Activated T-helper 2 cell treated with anti-CD3 and anti-CD28 coated beads, Interferon-gamma antibody, Interleukin-2, Interleukin-4, amounts not matched to agents 10 μg/mL and 5 μg/mL and 100 μg/mL, durations not matched to agents 14 hours and 24 hours and 36 hours (primary cell): ENCODE measurements at places on chromosomes 2 and 18. TPM values are rescaled to one million over a fixed set of nuclear protein-coding genes. Genes with fewer than 3 reads are reported as not detected.

SIX3 gene
- total RNA-seq = 0.25 and 0.34 TPM in 2 replicates

DNA sequence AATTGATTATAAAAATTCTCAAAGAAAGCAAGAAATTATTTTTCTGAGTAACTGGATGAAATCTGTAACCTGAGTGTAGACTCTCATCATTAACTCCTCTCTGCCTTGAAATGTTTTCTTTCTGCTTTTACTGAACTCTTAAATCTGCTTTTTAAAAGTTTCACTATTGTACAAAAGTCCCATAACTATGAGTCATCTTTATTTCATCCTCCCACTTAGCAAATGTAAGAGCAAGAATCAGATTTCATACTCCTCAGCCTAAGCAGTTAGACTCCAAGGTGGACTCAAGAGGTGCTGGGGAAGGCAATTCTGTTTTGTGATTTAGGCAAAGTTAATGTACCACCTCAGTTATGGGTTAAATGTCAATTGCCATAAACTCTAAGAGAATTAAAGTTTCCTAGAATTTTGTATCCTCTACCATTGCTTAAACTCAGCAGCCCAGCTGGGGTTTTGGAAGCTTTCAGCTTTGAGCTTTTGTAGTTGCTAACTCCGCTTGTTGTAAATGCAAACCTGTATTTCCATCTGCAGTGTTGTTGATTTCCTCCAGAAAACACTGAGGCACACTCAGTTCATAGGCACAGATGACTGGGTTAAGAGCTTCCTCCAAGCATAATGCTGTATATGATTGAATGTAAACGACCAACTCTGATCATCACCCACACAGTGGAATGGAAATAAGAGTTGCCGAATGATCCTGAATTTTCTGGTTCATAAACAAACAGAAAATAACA lies 268.8 kb downstream of the ARHGAP15 start:
- H3K36me3 ChIP-seq = peaks cover 6% of the 10 kb centered on the region
- H3K27me3 ChIP-seq = no peaks in the 10 kb centered on the region
- no peak for DNase-seq
- H3K27ac ChIP-seq = no peak overlapping the region

GRCh38 chr2:120044336-120044735 lies 31.5 kb downstream of the EPB41L5 start:
- DNase-seq = no peak
- H3K36me3 ChIP-seq = no peaks in the 10 kb centered on the region
- no peak overlapping the region for H3K27ac ChIP-seq
- H3K4me3 ChIP-seq = no peak overlapping the region

- no peaks in the 10 kb centered on the region for H3K27me3 ChIP-seq
- no peaks in the 10 kb centered on the region for H3K36me3 ChIP-seq
- no peak overlapping the region for H3K27ac ChIP-seq
- DNase-seq = no peak
- H3K4me1 ChIP-seq = no peaks in the 10 kb centered on the region
Observed at GRCh38 chr2:214591366-214591765, 180.5 kb downstream of the VWC2L start.

GRCh38 chr2:23327887-23328286 lies 57.1 kb upstream of the KLHL29 start:
- no peaks in the 10 kb centered on the region for H3K36me3 ChIP-seq
- no peaks in the 10 kb centered on the region for H3K27me3 ChIP-seq
- H3K4me1 ChIP-seq = no peaks in the 10 kb centered on the region
- DNase-seq = no peak
- H3K27ac ChIP-seq = no peak overlapping the region

GRCh38 chr2:91748902-91749301 lies 3057.4 kb downstream of the RPIA start:
- H3K27me3 ChIP-seq = peaks cover 5% of the 10 kb centered on the region
- no peaks in the 10 kb centered on the region for H3K36me3 ChIP-seq
- no peak overlapping the region for H3K27ac ChIP-seq
- H3K4me3 ChIP-seq = no peak overlapping the region
- no peak for DNase-seq
- no peaks in the 10 kb centered on the region for H3K4me1 ChIP-seq

GRCh38 chr2:206611191-206611590 lies 31.1 kb upstream of the FAM237A start:
- H3K36me3 ChIP-seq = no peaks in the 10 kb centered on the region
- DNase-seq = no peak
- H3K27me3 ChIP-seq = peaks cover 4% of the 10 kb centered on the region
- H3K4me1 ChIP-seq = peaks cover 6% of the 10 kb centered on the region
- H3K4me3 ChIP-seq = no peak overlapping the region
- no peak overlapping the region for H3K27ac ChIP-seq

CD207 gene
- not detected in 2 replicates for total RNA-seq

MAL gene
- total RNA-seq = 101 and 117 TPM in 2 replicates

FSIP2 gene
- total RNA-seq = 0.21 and 0.28 TPM in 2 replicates

DNA sequence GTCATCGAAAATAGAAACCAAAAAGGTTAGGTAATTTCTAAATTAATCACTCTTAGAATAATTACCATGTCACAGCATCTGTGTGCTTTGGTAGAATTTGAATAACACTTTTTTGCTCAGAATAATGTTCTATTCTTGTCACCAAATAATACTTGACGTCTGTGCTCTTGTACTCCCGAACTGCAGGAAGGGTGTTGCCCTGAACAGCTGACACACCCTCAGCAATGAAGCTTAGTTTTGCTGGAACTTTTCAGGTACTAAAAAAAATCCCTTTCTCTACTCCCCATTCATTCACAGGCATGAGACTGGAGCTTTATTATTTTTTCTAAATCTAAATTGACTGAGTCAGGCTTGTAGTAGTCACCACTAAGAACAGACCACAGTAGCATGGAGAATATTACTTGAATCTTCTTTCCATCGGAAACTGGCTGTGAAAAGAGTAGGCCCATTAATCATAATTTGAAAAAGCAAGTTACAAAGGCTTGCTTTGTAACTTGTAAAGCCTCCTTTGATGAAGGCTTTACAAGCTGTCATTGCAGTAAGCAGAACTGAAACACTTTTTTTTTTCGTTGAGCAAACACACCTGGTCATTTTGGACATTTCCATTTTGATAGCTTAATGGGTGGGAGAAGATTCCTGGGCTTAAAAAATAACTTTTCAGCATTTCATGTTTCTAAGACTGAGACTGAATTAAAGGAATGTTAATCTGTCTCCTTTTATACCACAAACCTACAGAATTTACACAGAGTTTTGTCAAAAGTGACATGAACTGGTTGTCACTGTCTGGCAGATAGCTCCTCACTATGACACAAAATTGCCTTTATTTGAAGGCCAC lies 70.3 kb upstream of the PELI1 start:
- H3K27ac ChIP-seq = peak overlapping the region; percentile 95
- no peak for DNase-seq
- H3K4me1 ChIP-seq = peaks cover 44% of the 10 kb centered on the region

- H3K27ac ChIP-seq = no peak overlapping the region
- H3K4me3 ChIP-seq = no peak overlapping the region
- no peak for DNase-seq
- H3K27me3 ChIP-seq = no peaks in the 10 kb centered on the region
- H3K36me3 ChIP-seq = no peaks in the 10 kb centered on the region
- H3K4me1 ChIP-seq = no peaks in the 10 kb centered on the region
Observed at GRCh38 chr18:60865801-60866200, 467.4 kb upstream of the CDH20 start.

KYNU gene
- 0.11 TPM in 1 of 2 replicates, not detected in the other for total RNA-seq

DNA sequence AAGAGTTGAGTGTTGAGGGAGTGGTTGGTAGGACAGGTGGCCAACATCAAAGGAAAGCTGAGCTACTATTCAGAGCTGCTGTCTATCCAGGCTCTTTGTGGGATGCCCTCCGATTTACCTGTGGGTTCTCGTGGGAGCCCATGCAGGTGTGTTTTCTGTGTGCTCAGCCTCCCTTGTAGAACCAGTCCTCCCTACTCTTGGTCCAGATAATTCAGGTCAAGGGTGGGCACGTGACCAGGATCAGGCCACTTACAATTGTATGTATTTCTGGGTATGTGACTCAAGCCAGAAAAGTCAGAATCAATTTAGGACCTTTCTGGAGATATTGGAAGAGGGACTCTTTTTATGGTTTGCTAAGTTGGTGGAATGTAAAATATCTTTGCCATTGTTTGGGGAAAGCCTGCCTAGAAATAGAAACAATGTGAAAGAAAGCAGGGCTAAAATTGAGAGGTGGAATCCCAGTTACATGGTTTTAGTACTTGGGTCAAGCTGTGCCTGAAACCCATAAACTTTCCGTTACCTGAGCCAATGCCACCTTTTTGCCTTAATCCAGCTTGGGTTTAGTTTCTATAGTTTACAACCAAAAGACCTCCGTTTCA lies 93.2 kb downstream of the PDCL3 start:
- H3K27ac ChIP-seq = no peak overlapping the region
- peaks cover 15% of the 10 kb centered on the region for H3K4me1 ChIP-seq
- no peaks in the 10 kb centered on the region for H3K36me3 ChIP-seq
- H3K27me3 ChIP-seq = peaks cover 9% of the 10 kb centered on the region

ESCO1 gene
- total RNA-seq = 20.5 and 21.4 TPM in 2 replicates

- H3K27ac ChIP-seq = no peak overlapping the region
- no peaks in the 10 kb centered on the region for H3K27me3 ChIP-seq
- no peak overlapping the region for H3K4me3 ChIP-seq
- H3K36me3 ChIP-seq = no peaks in the 10 kb centered on the region
- H3K4me1 ChIP-seq = peaks cover 2% of the 10 kb centered on the region
- no peak for DNase-seq
Observed at GRCh38 chr2:135582383-135582782, 51.1 kb downstream of the R3HDM1 start.

EDAR gene
- 0.11 TPM in 2 replicates for total RNA-seq

DNA sequence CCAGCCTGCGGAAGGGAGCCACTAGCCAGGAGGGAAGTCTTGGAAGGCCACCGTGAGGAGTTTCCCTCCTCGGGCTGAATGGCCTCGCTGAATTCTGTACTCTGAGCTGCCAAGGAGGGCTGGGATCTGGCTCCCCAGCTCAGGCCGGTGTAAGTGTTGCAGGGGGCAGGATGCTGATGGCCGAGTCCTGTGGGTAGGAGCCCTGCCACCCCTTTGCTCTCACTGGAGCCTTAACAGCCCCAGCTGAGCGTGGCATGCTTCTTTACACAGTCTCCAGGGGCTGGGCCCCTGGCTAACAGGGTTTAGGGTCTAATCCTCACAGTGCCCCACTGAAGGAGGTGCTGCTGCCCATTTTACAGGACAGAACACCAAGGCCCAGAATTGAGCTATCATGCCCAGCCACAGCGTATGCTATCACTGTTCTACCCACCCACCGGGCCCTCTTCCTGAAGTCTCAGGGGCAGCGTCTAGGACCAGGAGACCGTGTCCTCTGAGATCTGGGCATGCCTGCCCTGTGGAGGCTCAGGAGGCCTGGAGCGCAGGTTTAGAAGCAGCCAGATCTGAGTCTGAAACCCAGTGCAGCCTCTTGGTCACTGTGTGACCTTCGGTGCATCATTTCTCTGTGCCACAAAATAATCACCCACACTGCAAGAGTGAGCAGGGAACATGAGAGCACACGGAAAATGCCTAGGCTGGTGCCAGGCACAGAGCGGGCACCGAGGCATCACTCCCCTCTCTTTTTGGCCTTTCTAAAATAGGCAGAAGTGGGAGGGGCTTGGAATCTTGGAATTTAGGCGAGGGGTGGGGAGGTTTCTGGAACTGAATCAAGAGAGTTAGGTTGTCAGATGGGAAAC lies 42.9 kb downstream of the TMEM37 start:
- no peak overlapping the region for H3K27ac ChIP-seq
- no peaks in the 10 kb centered on the region for H3K27me3 ChIP-seq
- H3K4me3 ChIP-seq = no peak overlapping the region
- no peaks in the 10 kb centered on the region for H3K4me1 ChIP-seq

SRD5A2 gene
- not detected in 2 replicates for total RNA-seq

DNA sequence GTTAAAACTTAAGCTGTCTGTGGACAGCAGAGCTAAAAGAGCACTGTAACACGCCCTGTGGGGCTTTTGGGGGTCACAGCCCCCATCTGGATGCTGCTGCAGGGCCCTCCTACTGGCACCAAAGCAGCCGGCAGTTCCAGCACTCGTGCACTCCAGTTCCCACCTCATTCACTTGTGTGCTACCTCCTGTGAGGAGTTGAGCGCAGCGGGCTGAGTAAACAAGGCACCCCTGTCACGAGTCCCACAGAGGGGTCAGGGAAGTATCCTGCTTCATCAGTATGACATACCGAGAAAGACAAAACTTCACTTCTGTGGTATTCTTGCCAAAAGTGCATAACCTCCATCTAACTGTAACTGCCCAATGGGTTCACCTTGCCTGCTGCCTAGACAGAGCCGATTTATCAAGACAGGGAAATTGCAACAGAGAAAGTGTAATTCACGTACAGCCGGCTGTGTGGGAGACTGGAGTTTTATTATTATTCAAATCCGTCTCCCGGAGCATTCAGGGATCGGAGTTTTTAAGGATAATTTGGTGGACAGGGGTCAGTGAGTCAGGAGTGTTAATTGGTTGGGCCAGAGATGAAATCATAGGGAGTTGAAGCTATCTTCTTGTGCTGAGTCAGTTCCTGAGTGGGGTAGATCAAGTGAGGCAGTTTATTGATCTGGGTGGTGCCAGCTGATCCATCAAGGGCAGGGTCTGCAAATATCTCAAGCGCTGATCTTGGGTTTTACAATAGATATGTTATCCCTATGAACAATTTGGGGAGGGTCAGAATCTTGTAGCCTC lies 41.6 kb downstream of the TMEM17 start:
- no peak overlapping the region for H3K4me3 ChIP-seq
- H3K27me3 ChIP-seq = peaks cover 2% of the 10 kb centered on the region
- no peak for DNase-seq
- no peaks in the 10 kb centered on the region for H3K4me1 ChIP-seq
- H3K27ac ChIP-seq = no peak overlapping the region
- no peaks in the 10 kb centered on the region for H3K36me3 ChIP-seq
